ENCODE measurements at places on chromosomes 12 and 14.

GRCh38 chr14:99201351-99202073 lies 70.5 kb downstream of the BCL11B start:
- DNase-seq, result no peak

DNA sequence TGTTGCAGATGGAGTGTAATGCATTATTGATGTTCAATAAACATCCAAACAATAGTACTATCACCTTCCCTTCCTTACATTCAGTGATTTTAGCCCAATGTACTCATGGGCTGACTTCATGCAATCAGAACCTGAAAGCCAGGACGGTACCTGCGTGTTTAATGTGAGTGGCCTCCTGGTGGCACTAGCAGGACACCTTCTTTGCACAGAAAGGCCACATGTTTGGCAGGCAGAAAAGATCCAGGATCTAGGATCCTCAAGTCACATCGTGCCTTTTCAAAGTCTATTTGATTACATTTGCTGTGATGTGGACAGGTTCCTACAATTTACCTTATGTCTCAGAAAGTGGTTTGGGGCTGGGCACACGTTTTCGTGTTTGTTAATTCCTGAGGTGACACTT lies 82.9 kb downstream of the NEDD1 start:
- no peak for DNase-seq

DNA sequence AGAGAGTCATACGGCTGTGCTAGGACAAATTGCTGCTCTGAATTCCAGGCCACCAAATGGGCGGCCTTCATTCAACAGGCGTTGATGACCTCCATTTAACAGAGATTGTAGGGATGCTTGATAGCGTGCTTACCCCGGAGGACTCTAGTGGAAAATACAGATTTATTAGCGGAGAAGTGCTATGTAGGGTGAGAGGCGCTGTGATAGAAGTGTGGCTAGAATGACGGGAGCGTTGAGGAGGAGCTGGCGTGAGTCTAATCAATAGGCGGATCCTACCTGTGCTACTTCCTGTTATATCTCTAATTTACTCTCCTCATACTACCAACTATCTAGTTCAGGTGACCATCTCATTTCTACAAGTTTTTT lies 668 bp downstream of the MRPS35 start:
- DNase-seq, result no peak

- DNase-seq, result no peak
These were observed 216.1 kb downstream of the MSRB3 start for GRCh38 chr12:65494537-65494936.

DNA sequence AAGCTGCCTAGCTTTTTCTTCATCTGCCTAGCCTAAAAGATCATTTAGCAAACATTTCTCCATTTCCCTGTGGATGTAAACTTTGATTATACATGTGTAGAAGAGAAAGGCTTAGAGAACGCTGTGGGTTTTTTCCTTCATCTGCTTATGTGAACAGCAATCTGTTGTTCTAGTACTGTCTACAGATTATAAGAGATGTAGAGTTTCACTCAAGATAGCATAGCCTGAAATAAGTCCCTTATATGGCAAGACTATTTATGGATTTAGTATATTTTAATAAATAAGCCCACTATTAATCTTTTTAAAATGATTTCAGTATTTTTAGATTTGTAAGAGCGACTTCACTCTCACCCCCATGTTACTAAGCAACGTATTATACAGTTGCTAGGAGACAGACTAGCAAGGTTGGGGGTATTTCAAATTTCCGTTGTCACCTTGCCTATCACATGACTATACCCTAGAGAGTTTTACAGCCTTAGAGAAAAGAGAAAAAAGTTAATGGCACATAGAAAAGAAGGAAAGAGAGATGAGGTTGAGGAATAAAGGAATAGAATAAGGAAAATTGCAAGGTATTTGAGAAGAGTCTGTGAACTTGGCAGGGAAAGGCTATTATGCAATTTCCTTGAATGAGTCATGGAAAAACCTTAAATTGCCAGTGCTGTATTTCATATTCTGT lies 12.2 kb upstream of the TUBA1A start:
- DNase-seq, result no peak

- DNase-seq, result no peak
These were observed 22.1 kb downstream of the PRKD1 start for GRCh38 chr14:29905543-29905942.

DNA sequence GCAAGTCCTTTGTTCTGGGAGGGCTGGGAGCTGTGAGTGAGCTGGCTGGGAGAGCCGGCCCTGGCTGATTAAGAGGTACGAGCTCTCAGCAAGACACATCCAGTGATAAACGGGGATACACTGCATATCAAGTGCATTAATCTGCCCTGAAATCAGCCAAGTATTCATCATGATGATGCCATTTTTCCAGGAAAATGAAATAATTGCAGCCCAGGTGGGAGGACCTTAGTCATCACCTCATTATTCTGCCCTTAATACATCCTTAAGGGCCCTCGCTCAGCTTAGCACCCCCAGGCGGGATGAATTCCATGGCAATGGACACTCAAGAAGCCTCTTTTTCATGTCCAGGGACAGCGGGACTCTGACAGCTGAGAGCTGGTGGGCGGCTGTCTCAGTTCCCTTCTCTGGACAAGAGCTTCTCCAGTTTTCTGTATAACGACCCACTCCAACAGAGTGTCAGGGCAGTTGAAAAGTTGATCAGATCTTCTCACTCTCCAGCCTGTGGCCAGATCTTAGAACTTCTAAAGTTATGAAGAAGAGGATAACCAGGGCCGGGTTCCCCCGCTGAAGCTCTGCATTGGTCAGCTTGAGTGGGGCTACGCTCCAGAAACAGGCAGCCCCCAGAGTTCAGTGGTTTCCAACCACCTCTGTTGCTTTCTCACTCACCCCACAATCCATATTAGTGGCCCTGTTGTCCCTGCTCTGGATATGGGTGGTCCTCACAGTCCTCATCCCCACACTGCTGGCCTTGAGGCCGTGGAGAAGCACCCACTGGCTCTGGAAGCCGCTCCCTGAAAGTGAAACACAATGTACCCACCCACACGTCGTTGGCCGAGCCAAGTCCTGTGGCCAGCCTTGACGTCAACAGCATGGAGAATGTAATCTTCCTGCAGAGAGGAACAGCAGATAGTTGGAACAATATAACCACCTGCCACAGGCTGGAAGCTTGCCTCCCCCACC lies 306.2 kb upstream of the DIO3 start:
- DNase-seq, result no peak

DNA sequence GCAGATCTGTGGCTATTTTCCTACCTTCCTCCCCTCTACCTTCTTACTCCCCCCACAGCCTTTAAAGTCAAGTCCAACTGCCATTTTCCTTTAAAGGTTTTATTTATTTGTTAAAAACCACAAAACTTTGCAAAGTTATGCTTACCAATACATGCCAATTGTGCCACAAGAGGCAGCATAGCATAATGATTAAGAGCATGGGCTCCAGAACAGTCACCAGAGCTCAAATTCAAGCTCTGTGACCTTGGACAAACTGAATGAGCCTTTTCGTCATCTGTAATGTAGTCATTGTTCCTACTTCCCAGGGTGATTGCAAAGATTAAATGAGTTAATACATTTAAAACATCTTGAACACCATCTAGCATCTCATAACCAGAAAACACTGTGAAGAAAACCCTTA lies 13.0 kb upstream of the FMNL3 start:
- no peak for DNase-seq

GRCh38 chr12:132196038-132196872 lies 52.0 kb downstream of the NOC4L start:
- DNase-seq, result peak; percentile 52

GRCh38 chr14:52150162-52150561 lies 81.3 kb upstream of the NID2 start:
- DNase-seq, result no peak

GRCh38 chr12:44774815-44775411 lies 101.2 kb downstream of the NELL2 start:
- DNase-seq, result no peak

DNA sequence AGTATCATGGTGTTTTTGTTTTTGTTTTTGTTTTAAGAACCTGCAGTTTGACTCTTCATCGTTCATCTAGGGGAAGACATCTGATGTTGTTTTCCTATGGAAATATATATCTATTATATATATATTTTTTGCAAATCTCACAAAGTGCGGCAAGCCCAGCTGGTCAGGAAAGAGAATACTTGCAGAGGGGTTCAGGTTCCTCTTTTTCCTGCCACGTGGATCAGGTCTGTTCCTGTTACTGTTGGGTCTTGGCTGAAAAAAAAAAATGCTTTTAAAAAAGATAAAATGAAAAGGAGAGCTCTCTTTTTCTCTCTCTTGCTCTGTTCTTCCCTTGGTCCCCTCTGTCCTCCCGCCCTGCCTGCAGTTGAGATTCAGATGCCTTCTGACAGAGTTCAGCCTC lies 179.4 kb upstream of the BCL2L14 start:
- no peak for DNase-seq

GRCh38 chr14:102831163-102831804 lies 54.0 kb downstream of the TRAF3 start:
- no peak for DNase-seq

DNA sequence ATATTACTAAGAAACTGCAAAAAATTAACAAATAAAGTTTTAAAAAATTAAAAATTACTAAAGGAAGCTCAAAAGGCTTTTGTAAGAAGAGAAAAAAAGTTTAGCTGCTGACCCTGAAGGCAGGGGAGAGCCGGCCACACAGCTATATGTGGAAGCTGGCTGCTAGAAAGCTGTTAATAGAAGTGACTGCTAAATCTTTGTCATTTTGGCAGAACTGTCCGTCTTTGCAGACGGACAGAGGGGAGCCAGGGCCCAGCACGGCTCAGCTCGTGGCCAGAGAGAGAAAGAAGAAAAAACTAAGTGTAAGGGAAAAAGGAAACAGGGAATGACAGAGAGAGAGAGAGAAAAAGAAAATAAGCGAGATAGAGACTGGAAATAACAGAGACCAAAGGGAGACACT lies 27.9 kb downstream of the PRMT8 start:
- no peak for DNase-seq

DNA sequence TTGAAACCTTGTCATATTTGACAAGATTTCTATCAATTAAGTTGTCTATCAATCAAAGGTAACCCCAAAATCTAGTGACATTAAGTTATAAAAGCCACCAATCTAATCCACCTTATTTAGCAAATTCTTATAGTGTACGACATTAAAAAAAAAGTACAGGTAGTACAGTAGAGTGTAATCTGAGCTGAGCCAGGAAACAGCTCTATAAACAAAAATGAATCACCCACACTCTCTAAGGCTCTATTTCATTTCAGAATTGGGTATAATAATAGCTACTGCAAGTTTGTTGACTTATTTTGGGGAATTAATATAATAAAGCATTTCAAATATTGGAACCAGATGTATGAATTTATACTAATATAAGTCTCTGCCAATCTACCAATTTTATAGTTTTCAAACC lies 342.4 kb upstream of the FLRT2 start:
- no peak for DNase-seq

DNA sequence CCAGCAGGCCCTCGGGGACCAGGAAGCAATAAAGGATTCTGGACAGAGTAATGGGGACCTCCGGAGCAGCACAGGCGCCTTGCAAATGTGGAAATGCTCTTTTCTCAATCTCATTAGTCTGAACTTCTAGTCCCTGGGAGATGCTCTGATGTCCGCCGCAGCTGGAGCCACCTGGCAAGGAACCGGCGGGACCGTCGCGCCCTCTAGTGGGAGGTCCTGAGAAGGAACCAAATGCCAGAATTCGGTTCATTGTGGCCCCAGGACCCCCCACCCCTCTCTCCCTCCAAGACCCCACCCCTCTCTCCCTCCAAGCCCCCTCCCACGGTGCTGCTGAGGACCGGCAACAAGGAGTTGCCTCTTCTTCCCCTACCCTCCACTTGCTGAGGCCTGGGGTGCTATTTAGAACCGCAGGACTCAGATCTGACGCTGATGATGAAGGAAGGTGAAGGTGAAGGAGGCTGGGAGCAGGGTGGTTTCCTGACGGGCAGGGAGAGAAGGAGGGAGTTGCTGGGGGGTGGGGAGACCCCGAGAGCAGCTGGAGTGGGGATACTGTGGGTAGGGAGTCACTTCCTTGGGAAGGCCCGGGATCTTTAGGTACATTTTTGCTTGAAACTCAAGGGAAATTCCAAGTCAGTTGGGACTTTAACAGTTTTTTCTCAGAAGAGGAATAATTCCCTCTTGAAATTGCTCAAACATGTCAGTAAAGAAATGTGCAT lies 42.5 kb downstream of the SMIM41 start:
- DNase-seq, result peak; percentile 69

DNA sequence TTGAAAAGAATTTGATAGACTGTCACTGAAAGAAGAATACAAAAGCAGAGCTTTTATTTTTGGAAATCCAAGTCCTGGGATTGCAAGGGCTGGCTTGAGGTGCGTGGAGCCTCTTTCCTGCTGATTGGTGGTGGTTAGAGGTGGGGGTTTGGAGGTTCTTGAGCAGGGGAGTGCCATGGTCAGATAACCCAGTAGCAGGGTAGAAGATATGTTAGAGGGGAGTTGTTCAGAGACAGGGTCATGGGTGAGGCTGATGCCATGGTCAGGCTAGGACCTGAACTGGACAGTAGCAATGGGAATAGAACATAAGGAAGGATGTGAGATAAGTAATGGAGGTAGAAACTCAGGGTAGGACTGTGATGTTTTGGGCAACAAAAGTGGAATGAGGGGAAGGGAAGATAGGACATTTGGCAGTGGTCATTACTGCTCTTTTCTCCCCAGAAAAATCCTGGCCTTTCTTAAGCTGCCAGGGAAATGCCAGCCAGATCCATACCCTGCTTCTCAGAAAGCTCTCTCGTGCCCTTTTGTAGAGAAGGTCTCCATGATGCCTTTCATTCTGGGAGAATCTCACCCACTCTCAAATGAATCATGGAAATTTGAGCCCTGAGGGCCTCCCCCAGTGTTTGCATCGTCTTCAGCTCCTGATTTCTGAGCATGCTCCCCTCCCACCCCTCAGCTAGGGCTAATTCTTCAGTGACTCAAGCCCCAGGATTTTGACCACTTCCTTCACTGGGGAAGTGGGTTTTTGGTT lies 9.5 kb downstream of the EMP1 start:
- DNase-seq, result no peak

DNA sequence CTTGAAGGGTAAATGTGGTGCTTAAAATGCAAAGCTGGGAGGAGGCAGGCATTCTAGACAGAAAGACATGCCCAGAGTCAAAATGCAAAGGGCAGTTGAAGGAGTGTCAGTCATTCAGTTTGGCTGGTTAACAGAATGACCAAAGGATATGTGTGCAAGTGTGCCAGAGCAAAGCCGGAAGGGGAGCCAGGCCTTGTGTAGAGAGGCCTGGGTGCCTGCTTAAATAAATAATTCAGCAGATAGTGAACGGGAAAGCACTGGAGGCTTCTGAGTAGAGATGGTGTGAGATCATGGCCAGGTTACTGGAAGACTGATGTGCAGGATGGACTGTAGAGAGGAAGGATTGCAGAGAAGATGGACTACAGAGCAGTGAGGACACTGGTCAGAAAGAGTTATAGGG lies 244.9 kb downstream of the PRKD1 start:
- no peak for DNase-seq

DNA sequence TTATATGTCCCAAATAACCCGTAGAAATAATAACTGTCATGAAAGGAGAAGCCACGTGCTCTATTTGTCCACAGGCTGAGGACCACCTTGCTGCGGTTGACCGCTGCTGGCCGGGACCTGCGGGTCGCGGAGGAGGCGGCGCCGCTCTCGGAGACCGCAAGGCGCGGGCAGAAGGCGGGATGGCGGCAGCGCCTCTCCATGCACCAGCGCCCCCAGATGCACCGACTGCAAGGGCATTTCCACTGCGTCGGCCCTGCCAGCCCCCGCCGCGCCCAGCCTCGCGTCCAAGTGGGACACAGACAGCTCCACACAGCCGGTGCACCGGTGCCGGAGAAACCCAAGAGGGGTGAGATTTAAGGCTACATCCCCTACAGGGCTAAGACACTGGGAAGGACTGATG lies 21.0 kb downstream of the RPGRIP1 start:
- no peak for DNase-seq

All from right forelimb (tissue), 1 donor.